NCI-H146 (cell line): ENCODE measurements at places on chromosomes 1 and 21.

GRCh38 chr1:85952460-85952859, 204.1 kb downstream of the COL24A1 start:
- DNase-seq: peak; percentile 1

- DNase-seq: peak; percentile 32
These were observed 97.8 kb downstream of the MRPL37 start for GRCh38 chr1:54297596-54298283.

- DNase-seq: no peak
These were observed 37.3 kb downstream of the RGL1 start for GRCh38 chr1:183841950-183842794.

GRCh38 chr1:232725305-232726047, 79.7 kb upstream of the MAP10 start:
- no peak for DNase-seq

- no peak for DNase-seq
These were observed 168.3 kb downstream of the LBR start for GRCh38 chr1:225259542-225259941.

GRCh38 chr1:190456129-190456528, 21.5 kb downstream of the BRINP3 start:
- DNase-seq: no peak

DNA sequence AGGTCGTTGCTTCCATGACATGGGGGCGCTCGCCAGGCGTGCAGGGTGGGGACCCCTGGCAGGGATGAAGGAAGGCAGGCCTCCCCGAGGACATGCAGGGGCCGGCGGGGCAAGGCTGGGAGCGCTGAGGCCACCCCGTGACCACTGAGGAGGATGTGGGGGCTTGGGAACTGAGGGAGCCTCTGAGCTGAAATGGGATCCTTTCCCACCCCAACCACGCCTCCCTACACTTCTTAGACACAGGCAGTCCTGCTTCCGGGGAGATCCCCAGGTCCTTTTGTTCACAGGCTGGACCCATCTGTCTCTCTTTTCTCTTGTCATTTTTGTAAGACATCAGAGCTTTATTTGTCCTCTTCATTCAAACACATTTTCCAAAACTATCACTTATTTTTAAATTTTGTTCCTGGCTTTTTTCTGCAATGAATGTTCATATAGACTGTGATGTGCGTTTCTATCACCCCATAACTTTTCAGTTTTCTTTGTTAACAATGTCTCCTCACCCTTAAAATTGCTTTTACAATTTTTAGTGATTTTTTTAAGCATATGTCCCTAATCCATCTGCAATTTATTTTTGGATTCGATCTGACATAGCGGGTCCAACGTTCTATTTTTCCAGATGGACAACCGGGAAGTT, 156.7 kb upstream of the BACE2 start:
- no peak for DNase-seq

- DNase-seq: peak; percentile 32
These were observed 243.0 kb downstream of the SLC45A1 start for GRCh38 chr1:8560611-8561544.

GRCh38 chr1:208420696-208421095, 176.5 kb upstream of the PLXNA2 start:
- no peak for DNase-seq

- DNase-seq: no peak
These were observed 5.1 kb upstream of the HDAC1 start for GRCh38 chr1:32286763-32287162.

DNA sequence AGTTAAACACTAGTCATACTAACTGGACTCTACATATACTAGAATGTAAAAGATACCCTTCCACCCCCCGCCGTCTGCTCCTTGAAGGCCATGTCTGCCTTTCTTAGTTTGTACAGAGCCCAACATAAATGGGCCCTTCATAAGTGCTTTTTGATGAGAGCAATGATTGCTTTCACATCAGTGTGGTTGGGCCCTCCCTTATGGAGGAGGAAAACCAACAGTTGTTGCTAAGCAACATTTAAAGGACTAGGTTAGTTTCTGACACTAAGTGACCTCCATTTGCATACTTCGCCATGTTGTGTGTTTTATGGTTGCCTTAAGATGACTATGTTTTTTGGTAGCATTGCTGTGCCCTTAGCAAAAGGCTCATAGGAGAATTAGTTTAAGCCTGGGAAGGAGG, 182.0 kb upstream of the SGIP1 start:
- no peak for DNase-seq
